Stimulated activated CD8-positive, alpha-beta memory T cell treated with anti-CD3 and anti-CD28 coated beads, Interleukin-4, amount 100 ng/mL, for 1 hour (primary cell): ENCODE measurements at places on chromosomes 7 and 10.

GRCh38 chr7:156832195-156832877, 60.6 kb downstream of the LMBR1 start:
- no peak for DNase-seq

- DNase-seq = no peak
These were observed 331.2 kb downstream of the LRRTM3 start for GRCh38 chr10:67257018-67257417.

DNA sequence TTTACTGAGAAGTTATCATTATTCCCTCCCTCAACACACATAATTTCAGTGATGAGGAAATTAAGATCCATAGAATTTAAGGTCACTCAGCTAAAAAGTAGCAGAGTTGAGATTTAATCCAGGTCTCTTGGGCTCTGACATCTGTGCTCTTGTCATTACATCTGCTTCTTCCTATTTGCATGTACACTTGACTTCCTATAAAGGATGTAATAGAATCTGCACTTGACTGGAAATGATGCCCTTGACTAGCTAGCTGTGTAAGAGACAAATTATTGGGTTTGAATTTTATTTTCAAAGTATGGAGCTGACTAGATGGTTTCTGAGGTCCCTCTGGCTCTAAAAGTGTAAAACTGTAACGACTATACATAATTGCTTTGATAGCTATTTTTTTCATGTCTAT, 59.5 kb downstream of the AGK start:
- no peak for DNase-seq

DNA sequence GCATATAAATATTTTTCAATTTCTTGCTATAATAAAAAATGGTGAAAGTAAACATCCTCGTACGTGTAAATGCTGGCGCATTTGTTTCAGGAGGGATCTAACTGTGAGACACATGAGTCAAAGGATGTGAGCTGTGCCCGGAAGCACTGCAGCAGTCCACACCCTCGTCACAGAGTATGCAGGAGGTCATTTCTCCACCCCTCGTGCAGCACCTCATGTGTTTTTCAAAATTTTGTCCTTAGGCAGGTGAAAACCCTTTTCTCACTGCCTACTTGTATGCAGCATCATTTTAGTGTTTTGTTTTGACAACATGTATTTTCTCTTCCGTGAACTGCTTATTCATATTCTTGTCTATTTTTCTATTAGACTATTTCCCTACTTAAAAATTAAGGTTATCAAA, 162.7 kb downstream of the AVL9 start:
- DNase-seq = no peak

- no peak for DNase-seq
These were observed 703.7 kb upstream of the FZD8 start for GRCh38 chr10:36345807-36346206.

GRCh38 chr7:142754681-142755575, 5.7 kb downstream of the PRSS1 start:
- no peak for DNase-seq

- no peak for DNase-seq
These were observed 60.9 kb downstream of the BRAF start for GRCh38 chr7:140863867-140864266.

- no peak for DNase-seq
These were observed 8.6 kb downstream of the KIFBP start for GRCh38 chr10:68997211-68997610.

DNA sequence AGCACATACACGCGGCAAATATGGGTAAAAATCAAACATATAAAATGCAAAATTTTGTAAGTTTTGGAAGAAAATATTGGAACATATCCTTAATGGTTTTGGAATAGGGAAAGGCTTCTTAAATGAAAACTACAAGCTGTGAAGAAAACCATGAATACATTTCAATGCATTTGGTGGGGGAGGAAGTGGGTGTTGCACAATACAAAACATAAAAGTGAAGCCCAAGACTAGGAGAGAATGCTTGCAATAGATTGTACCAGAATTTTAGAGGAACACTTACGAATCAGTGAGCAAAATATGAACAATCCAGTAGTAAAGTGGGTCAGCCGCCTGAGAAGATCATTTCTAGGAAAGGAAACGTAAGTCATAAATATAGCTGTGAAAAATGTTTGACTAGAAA, 322.6 kb upstream of the MKI67 start:
- no peak for DNase-seq

DNA sequence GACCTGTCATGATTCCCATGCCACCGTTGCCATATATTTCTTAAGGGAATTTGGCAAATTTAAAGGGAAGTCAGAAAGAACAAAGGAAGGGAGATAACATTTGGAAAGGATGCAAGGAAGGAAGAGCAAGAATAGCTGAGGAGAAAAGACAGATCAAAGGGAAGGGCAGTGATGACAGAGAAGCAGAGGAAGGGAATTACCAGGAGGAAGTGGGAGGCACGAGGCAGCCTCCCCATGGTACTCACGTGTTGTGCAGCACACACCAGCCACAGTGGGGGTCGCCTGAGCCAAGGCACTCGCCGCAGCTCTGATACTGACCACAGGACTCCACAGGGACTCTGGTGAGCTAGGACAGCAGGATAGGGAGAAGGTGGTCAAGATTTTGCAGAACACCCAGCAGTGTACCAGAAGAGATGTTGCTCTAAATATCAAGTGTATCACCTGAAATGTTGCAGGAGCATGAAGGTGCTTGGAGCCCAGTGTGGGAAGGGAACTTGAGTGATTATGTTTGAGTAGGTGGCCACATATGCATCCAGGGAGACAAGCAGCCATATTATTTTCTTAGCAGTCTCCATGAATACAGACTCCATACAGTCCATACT, 335.3 kb downstream of the PLXNA4 start:
- DNase-seq = no peak

DNA sequence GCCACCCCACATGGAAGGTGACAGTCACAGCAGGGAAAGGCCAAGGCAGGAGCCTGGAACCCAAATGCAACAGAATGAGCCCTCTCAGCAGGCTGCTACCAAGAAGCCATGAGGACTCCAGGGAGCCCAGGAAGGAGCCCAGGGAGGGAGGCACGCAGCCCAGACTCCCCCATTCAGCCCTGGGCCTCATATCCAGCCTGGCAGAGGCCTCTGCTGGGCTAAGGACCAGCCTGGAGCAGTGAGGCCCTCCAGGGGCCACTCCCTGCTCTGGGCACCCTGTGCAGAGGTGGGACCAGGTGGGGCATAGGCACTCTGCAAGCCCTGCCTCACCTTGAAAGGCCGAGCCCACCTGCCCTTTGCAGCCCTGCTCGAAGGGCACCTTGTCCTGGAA, 25.8 kb upstream of the ZNF488 start:
- DNase-seq = no peak
